ENCODE measurements at places on chromosomes 11 and 22.

DNA sequence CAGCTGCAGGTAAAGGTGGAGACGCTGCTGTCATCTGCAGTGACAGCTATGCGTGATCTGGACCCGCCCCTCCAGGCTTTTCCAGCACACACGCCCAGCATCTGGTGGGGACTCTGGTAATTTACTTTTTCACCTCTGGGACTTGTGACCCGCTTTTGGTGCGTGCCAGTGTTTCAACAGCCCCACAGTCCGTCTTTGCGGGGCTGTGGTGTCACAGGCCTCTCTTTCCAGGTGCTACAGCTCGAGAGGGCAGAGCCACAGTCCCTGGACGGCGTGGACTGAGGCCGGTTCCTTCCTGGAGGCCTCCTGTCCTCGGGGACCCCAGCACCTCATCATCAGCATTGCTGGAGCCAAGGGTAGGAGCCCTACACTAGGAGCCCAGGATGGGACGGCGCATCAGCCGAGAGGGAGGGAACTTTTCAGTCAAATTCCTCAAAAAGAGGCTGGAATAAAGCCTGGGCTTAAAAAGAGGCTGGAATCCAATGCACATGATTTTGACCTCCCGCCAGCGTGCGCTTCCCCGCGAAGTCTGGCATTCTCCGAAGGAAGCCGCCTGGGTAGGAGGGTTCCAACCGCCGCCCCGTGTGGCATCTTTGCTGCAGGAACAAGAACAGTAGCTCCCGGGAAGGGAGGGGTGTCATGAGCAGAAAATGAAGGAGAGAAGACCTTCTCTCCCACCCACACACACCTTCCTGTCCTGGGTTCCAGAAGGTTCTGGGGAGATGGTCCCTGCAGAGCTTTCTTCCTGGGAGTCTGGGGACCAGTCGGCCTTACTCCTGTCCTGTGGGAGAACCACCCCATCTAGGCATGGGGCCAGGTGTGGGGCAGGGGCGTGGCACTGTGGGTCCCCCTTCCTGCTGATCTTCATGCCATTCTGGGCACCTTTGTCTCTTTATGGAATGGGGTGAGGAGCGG lies 25.7 kb upstream of the KRTAP5-7 start:
- DNase-seq, result no peak

DNA sequence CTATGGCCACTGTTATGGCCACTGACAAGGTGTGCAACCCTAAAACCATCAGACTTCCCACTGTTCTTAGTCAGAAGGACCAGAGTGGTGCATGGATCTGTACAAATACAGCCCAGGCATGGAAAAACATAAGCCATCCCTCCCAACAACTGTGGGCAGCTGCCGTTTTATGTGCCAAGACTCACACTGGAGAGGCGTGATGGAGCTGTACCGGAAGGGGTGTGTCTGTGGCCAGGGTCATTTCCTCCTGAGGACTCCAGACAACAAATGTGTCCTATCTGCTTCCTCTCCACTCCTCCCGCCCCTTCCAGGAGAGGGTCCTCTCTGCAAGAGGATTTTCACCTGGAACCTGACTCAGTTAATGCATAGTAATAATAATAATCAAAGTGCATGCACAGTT lies 29.5 kb downstream of the KCNJ1 start:
- DNase-seq, result no peak

- DNase-seq, result no peak
These were observed 38.5 kb upstream of the SCN3B start for GRCh38 chr11:123692961-123693360.

DNA sequence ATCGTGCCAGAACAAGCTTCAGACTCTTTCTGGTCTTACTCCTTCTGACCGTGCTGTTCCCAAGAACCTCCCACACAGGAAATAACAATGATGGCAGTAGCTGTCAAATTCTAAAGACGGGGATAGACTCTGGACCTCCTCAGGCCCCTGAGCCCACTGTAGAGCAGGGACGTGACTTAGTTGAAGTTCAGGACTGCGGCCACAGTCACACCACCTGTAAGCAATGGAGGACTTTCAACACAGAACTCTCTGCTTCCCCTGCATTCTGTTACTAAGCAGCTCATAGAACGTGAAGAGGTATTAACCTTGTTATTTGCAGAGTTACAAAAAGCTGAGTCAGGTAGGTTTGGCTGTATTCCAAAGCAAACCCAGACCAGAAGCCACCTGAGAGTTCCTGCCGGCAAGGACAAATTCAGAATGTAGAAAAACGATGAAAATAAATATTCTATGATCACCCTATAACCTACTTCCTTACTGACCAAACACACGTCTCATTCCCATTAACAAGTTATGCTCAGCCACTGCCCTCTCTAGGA lies 12.7 kb downstream of the TMEM45B start:
- no peak for DNase-seq

GRCh38 chr11:119361941-119362725 lies 15.6 kb upstream of the MFRP start:
- no peak for DNase-seq

DNA sequence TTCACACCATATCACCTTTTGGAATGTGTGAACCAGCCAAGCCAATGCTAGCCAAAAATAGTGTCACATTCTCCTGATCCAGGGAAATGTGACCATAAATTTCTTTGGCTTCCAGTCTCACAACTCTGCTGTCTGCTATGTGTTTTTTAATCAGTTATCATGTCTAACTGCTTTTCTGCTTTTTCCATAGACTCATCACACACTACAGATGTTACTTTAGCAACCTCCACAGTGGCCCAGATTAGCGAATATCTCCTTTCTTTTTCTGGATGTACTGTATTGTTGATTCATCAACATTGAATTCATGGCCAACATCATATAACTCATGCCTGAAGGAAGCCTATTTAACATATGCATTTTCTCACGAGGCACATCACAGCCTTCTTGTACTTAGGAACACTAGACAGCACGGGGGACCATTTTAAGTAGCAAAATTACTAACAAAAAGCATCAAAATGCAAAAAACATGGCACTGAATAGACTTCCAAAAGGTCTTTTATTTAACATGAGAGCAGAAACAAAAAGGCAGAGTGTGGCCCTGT lies 73.1 kb upstream of the POU2AF2 start:
- DNase-seq, result no peak

DNA sequence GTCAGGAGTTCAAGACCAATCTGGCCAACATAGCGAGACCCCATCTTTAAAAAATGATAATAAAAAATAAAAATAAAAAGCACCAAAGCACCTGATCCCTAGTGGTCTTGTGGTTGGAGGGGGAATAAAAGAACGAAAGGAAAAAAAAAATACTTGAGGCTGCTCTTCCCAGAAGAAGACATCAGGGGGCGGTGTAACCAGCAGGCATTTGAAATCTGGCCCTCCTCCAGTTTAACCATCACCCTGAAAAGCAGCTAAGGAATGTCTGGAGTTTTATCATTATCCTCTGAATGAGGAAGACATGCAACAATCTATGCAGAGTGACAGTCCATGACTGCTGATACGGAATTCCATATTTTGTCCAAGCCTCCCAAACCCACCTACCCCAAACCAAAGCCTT lies 5.6 kb upstream of the KCTD17 start:
- DNase-seq, result no peak

DNA sequence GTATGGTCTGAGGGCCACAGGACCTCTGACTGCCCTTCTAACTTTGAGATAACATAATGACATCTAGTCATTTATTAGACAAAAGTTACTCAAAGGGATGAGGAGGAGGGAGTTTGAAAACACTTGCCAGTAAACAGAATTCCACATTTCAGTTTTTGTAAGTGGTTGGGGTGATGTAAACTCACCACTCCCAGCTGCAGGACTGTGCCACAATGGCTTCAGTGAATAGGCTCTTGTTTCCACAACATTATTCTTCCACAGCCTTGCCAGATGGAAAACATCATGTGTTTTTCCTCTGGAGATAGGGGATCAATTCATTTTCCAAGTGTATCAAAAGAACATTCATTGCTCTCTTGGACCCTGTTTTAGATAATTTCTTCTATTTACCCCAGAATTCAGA lies 147.2 kb upstream of the BDNF start:
- no peak for DNase-seq
